ENCODE measurements at places on chromosomes 6 and 20. TPM values are rescaled to one million over a fixed set of nuclear protein-coding genes. Genes with fewer than 3 reads are reported as not detected.

GRCh38 chr6:166540631-166541331, 45.7 kb downstream of the RAMACL start:
- DNase-seq = no peak

Gene NR2E1
- total RNA-seq = not detected

DNA sequence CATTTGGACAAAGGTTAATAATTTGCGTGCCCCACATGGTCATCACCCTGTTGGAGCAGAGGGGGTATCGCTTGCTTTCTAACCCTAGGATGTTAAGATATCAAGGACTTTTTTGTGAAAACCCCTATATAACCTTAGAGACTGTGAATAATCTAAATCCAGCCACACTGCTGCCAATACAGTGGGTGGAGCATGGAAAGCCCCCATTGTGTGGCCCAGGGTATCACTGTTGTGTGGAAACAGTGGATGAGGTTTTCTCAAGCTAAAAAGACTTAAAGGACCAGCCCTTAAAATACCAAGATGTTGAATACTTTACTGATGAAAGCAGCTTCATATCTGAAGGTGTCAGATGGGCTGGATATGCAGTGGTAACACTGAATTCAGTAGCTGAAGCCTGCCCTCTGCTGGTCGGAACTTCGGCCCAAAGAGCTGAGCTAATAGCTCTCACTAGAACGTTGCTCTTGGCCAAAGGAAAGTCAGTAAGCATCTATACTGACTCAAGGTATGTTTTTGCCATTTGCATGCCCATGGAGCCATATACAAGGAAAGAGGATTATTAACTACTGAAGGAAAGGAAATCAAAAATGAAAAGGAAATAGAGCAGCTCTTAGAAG, 695.2 kb downstream of the PHF3 start:
- peak; percentile 19 for DNase-seq

DNA sequence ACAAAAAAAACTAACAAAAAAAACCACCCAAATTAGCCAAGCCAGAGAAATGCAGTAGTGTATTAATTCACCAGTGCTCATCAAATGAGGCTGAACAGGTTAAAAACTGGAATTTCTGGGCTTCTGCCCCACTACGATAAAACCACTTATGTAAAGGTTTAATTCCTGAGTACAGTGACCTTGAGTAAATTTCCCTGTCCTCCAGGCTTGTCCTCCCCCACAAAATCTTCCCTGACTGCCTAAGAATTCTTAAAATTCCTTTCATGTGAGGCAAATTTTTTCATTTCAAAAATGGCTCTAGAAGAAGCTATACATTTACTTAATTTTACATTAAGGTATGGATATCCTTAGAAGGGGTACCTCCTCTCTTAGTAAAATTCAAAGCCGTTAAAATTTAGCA, 80.1 kb upstream of the ID4 start:
- no peak for DNase-seq

GRCh38 chr6:97128507-97128906, 154.5 kb downstream of the MMS22L start:
- DNase-seq = no peak

GRCh38 chr20:25271486-25272222, 23.8 kb downstream of the PYGB start:
- DNase-seq = no peak

Gene SYTL3
- 6.7 TPM for total RNA-seq

DNA sequence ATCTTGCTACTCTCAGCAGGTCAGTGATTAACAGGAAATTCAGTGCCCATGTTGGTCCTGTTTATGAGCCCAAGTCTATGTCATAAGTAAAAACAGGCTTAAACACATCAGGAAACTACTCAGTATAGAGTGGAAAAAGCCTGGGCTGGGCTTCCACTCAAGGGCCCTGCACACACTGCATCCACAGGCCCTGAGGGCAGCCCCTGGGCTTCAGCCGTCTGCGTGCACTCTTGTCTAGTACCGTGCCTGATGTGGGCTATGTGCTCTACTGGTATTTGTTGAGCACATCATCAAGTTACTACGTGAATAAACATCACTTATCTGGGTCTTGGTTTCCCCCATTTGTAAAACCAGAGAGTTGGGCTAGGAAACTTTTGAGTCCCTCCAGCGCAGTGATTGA, 135.2 kb downstream of the PACRG start:
- no peak for DNase-seq

DNA sequence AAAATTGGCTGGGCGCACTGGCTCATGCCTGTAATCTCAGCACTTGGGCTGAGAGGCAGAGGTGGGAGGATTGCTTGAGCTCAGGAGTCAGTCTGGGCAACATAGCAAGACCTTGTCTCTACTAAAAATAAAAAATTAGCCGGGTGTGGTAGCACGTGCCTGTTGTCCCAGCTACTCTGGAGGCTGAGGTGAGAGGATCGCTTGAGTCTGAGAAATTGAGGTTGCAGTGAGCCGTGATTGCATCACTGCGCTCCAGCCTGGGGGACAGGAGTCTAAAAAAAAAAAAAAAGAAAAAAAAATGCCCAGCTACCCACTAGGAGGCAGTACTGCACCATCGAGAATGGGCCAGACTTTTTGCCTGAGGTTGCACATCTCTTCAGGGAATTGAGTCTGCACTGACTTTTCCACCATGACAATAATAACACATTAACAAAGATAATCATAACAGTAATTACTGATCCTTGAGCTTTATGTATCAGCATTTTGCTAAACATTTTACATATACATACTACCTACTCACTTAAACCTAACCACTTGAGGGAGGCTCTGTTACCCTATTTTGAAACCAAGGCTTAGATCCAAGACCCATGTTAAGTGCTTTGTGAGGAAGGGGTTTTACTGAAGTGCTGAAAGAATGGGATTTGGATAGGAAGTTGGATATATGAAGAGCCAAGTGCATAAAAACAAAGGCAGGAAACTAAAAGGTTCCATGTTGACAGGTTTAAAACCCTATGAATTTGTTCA, 21.0 kb downstream of the SRSF3 start:
- no peak for DNase-seq

GRCh38 chr20:53750827-53751619, 157.4 kb upstream of the ZNF217 start:
- no peak for DNase-seq

GRCh38 chr20:14838663-14839628, 501.5 kb upstream of the FLRT3 start:
- no peak for DNase-seq

DNA sequence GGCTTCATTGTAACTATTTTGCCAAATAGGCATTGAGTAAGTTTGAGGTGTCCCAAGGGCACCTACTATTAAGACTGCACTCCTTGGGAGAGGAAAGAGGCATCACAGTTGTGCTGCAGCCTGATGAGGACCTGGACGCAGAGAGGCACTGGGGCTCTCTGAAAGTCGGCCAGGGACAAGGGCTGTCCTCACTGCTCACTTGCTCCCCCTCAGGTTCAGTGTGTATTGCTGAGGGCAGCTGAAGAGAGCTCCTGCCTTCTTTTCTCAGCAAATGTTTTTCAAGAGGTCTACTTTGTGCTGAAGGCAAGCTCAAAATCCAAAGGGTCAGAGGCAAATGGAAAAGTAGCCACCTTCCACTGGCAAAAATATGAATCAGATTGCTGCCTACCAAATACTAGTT, 331.8 kb downstream of the RIMS1 start:
- DNase-seq = no peak

- no peak for DNase-seq
Observed at GRCh38 chr6:26323525-26324294, 41.3 kb upstream of the BTN3A2 start.

GRCh38 chr6:150145427-150145826, 2.6 kb downstream of the PPP1R14C start:
- DNase-seq = no peak

DNA sequence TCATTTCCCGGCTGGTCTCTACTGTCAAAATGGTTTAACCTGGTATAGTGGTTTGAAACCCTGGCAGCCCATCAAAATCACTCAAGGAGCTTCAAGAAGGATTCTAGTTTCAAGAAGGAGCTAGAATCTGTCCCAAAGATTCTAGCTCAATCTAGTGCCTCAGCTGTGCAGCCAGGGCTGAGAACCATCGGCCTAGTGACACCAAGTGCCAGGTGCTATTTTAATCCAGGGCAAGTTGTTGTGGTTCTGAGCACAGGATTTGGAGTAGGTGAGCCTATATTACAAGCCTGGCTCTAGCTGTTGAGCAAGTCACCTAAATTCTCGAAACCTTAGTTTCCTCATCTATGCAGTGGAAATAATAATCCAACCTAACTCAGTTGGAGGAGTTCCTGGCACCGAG, 3.7 kb downstream of the MOCS1 start:
- DNase-seq = no peak

DNA sequence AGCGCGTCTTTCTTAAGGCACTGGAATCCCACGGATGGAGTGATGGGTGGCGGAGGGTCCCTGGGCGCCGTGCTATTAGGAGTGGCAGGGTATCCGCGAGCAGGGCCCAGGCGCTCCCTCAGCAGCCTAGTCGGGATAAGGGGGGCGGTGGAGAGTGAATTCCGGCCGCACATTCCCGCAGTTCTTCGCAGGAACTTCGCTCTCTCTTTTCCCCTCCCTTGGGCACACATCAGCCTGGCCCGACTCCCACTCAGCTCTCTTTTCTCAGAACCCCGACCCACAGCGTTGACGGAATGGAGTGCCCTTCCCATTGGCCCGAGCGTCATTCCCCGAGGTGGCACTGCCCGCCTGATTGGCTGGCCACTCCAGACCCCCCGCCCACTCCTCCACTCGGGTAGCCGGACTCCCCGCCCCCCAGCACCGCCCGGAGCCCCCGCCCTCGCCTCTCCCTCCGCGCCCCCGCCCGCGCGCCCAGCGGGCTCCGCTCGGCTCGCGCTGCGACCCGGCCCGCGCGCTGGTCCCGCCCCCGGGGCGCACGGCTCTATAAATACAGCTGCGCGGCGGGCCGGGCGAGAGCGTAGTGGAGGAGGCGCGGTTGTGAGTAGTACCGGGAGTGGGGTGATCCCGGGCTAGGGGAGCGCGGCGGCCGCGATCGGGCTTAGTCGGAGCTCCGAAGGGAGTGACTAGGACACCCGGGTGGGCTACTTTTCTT, at the start of gene ID4:
Gene ID4 (plus strand): TSS at position 572 of the 712 bp plus-strand sequence. CDS start 385 bp downstream, outside the sequence.
- DNase-seq = peak; percentile 80

DNA sequence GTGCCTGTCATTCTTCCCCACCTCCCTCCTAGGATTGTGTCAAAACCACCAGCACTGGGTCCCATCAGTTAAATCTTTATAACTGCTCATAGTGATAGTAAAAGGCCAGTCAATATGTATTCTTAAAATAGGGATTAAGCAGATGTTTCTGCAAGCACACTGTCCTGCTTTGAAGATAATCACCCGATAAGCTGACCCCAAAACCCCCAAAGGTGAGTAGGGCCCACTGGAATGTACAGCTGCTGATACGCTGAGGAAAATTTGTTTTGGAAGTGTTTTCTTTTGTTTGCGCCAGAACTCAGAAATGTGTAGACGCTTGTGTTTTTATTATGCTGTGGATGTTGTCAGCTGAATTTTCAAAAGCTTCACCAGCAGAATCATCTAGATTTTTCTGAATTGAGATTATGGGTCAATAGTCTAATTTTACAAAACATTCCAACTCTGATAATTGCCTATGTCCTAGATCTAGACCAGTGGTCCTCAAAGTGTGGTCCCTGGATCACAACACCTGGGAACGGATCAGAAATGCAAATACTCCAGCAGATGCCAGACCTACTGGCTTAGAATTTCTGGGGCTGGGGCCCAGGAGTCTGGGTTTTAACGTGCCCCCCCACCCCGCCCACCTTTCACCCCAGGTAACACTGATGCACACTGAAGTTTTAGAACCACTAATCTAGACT, 11.4 kb downstream of the BFSP1 start:
- DNase-seq = no peak

GRCh38 chr6:27280064-27280539, 32.0 kb downstream of the POM121L2 start:
- DNase-seq = no peak

DNA sequence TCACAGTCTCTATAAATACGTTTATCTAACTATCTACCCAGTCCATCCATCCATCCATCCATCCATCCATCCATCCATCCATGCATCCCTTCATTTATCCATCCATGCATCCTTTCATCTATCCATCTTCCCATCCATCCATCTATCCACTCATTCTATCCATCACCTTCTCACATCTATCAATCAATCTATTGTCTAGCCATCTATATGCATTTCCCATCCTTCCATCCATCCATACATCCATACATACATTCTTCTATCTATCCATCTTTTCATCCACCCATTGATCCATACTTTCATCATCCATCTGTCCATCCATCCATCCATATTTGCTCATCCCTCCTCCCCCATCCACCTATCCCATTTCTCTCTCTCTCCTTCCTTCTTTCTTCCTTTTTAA, 51.6 kb upstream of the CTNNBL1 start:
- no peak for DNase-seq

GRCh38 chr20:35447082-35447789, 8.2 kb upstream of the CEP250 start:
- peak; percentile 76 for DNase-seq

DNA sequence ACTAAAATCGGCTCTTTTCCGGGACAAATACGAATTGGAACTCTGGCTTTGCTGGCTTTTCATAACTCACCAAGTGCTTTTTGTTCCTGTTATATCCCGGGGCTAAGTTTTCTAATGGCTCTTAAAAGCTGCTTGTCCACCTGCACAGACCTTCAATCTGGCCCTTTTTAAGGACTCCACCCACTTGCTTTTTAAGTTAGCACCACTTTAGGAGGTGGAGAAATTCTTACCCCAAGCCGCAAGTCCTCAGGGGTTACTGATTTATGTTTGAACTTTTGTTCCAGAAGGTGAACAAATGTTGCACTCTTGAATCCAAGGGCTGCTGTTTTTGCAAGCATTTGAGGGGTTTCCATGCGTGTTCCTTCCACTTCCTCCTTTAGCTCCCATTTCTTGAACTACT, 37.8 kb downstream of the FAM184A start:
- no peak for DNase-seq

All from tibial nerve (tissue), 4 donors.